ENCODE measurements at places on chromosomes 3 and 15.

GRCh38 chr3:89303701-89304100, 196.3 kb downstream of the EPHA3 start:
- no peak for DNase-seq

DNA sequence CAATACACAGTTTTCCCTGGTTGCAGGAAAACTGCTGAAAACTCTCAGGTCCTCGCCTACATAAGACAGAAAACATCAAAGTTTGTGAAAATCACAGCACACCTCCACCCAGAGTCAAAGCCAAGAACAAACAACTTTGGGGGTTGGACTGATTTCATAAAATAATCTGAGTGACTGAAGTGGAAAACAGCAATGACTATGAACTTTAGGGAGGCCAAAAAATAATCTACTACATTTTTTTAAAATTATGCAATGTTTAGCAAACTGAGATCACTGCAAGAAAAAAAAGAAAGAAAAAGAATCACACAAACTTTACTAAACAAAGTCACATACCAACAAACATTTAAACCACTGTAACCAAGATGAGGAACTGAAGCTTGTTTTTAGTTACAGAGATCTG, 15.9 kb upstream of the FOXP1 start:
- no peak for DNase-seq

GRCh38 chr15:73909651-73910050, 16.6 kb upstream of the LOXL1 start:
- no peak for DNase-seq

GRCh38 chr15:100468285-100468684, 60.5 kb downstream of the CERS3 start:
- DNase-seq: no peak

DNA sequence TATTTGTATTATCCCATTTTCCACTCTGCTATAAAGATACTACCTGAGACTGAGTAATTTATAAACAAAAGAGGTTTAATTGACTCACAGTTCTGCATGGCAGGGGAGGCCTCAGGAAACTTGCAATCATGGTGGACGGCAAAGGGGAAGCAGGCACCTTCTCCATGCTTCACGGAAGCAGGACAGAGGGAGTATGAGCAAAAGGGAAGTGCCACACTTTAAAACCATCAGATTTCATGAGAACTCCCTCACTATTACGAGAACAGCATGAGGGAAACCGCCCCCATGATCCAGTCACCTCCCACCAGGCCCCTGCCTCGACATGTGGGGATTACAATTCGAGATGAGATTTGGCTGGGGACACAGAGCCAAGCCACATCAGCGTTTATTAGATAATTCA, 172.8 kb downstream of the NR2F2 start:
- DNase-seq: no peak

- no peak for DNase-seq
These were observed 186.5 kb upstream of the PEX5L start for GRCh38 chr3:180223268-180223667.

GRCh38 chr3:15171096-15171495, 35.0 kb upstream of the CAPN7 start:
- no peak for DNase-seq

GRCh38 chr15:57442335-57442734, 66.0 kb downstream of the CGNL1 start:
- no peak for DNase-seq

DNA sequence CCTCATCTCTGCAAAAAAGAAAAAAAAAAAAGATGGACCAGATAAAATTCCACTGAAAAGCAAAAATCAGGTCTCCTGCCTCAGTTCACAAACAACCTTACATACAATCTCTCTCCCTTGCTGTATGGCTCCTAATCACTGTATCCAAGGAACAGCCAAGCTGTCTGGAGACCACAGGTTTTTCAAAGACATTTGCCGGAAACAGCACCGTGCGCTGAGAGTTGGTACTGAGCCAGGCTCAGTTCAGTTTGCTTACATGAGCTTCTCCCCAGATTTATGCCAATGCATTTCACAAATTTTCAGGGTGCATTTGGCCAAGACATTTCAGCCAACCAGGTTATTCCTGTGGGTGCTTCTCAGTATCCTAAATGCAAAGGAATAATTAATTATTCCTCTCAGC, 4.1 kb downstream of the ACP3 start:
- DNase-seq: no peak

GRCh38 chr3:107235928-107236315, 141.3 kb upstream of the CCDC54 start:
- peak; percentile 77 for DNase-seq

GRCh38 chr3:72891053-72891855, 3.4 kb downstream of the GXYLT2 start:
- no peak for DNase-seq

- DNase-seq: no peak
These were observed 1.4 kb downstream of the CNTN3 start for GRCh38 chr3:74613060-74613459.

- DNase-seq: no peak
These were observed 37.3 kb upstream of the TEX9 start for GRCh38 chr15:56327721-56328502.

DNA sequence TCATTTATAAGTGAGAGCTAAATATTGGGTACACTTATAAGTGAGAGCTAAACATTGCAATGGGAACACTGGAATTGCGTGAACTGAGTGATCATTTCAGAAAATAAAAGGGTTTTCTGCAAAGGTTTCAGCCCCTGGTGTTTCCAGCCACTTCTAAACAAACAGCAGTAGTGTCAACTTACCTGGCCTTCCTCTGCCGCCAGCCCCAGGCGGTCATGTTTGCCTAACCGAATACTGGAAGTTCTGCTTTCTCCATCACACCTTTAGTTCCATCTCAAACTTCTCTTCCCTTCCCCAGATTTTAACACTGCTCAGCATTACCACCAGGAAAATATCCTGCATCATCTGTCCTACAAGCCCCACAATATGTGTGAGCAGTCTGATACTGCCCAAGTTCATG, 58.6 kb downstream of the MRPL3 start:
- no peak for DNase-seq

DNA sequence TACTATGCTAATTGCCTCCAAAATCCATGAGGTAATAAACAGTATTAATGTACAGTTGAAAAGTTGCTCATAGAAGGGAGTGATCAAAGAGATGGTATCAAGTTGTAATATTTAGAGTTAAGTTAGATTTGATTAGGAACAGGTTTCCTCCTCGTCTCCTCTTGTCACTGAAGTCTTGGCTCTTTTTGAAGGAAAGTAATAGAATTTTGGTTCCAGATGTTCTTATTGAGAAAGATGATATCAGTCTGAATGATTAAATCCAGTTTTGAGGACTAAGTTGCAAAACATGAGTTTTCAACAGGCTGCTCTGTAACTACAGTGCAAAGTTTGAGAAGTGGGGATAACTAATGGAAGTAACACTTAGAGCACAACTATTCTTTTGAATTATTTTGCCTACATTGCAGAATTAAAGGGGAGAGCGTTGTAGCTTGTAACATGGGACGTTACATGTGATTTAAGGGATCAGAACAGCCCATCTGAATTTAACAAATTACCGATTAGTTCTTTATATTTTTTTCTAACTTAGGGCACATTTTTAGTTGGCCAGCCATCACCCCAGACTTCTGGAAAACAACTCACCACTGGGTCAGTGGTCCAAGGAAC, 48.3 kb downstream of the MAP6D1 start:
- DNase-seq: no peak

DNA sequence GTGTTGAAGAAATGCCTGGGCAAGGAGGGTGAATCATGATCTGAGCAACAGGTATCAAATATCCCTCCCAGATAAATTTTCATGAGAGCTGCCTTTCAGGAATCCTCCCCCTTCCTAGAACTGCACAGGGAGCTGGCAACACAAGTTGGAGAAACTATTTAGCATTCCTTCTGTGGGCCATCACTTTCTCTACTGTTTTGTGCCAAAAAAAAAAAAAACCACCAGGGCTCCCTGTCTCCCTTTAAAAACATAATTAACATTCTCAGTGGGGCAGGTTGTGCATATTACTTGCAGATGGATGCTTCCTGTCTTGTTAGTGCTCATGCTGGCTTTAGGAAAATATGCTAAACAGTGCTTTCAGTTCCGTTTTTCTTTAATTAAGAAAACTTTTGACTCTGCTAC, 234.9 kb upstream of the LMCD1 start:
- DNase-seq: no peak

GRCh38 chr15:91992945-91993344, 139.4 kb downstream of the SLCO3A1 start:
- DNase-seq: no peak

DNA sequence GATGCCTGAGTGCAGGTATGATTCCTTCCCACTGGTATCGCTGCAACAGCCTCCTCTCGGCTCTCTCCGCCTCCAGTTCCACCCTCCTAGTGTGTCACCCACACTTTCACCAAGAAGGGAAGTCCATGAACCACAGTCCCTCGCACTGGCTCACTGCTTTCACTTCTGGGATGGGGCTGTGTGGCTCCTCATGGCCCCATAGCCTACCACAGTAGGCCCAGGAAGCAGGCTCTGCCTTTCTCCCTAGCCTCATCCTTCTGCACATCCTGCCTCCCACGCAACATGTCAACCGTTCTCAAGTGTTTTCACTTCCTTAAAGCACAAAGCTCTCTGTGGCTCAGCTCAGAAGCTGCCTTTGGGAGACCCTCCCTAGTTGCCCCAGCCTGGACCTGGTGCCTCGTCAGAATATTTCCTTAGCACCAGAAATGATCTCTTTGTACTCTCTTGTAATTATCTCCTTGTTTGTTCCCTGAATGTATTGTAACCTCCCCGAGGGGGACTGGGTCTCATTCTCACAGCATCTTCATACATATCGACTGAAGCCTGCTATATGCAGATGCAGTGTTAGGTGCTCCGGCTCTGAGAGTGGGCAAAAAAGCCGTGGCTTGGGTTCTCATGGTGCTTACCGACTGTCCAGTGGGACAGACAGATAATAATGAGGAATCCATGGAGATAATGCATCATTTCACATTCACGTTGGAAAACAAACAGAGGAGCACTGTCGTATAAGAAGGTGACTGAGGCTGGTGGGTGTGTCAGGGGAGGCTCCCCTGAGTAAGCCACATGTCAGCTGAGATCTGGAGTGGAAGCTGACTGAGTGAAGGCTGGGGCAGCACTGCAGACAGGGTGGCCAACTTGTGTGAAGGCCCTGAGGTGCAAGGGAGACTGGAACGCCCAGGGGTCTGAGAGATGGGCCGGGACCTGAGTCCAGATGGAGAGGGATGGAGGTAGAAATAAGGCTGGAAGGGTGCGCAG, 107.1 kb downstream of the DGKG start:
- no peak for DNase-seq

DNA sequence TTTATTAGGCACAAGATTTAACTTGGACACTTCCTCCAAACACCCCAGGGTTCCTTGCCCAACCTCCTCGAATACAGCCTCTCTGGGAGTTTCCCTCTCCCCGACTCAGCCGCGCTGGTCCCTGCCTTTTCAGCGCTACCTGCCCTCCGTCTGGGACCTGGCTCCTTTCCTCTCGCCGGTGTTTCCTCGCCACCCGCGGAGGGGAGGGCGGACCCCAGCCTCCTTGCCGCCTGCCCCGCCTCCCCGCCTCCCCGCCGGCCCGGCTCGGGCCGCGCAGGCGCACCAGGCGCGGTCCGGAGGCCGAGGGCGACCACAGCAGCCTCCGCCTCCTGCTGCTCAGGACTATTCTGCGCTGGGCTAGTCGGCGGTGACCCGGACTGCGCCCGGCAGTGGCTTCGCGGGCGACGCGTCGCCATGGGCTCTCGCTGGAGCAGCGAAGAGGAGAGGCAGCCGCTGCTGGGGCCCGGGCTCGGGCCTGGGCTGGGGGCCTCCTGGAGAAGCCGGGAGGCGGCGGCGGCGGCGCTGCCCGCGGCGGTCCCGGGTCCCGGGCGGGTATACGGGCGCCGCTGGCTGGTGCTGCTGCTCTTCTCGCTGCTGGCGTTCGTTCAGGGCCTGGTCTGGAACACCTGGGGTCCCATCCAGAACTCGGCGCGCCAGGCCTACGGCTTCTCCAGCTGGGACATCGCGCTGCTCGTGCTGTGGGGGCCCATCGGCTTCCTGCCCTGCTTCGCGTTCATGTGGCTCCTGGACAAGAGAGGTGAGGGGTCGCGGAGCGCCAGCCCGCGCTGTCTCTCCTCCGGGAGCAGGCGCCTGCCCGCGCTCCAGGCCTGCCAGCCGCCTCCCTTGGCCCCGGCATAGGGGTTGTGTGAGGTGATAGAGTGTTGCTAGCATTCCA, at the start of gene SLC49A4:
SLC49A4 (plus strand) TSS at position 291 of the 895 bp plus-strand sequence; CDS start at position 415, 124 bp downstream.
- DNase-seq: no peak

- DNase-seq: no peak
These were observed 70.5 kb upstream of the SEC13 start for GRCh38 chr3:10391391-10391790.

GRCh38 chr15:98731712-98732450, 83.5 kb downstream of the IGF1R start:
- no peak for DNase-seq

DNA sequence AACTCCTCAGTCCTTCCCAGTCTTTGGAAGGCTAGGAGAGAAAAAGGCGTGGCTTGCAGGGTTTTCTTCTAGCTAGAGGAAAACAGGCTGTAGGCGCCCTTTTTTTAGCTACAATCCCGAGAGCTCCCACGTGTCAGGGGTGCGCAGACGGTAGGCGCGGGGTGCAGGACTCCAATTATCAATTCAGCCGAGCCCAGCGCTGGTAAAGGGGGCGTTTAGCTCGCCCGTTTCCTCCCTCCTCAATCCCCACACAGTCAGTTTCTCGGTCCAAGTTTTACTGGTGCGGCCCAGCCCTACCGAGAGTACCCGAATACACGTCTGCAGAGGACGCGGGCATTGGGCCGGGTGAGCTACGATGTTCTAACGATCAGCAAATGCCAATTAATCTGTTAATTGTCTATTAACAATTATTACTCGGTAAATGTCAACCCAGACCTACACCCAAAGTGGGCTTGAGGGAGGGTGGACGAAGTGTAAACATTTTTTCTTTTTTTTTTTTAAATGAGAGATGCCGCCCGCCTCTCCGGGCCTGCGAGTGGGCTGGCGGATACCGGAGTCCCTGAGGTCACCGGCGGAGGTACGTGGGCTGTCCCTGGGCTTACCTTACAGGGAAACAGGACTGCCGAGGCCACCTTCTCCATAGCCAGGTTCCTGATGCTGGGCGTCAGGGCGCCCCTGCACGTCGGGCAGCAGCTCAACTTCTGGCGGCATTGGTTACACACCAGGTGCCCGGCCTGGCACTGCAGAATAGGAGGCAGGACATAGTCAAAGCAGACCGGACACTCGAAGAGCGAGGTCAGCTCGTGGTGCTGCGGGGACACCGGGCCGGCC, 923 bp downstream of the SIAH2 start:
- DNase-seq: peak; percentile 22

- peak; percentile 72 for DNase-seq
These were observed 152.6 kb downstream of the GREM1 start for GRCh38 chr15:32870240-32871033.

- no peak for DNase-seq
These were observed 413.9 kb downstream of the RBMS3 start for GRCh38 chr3:29694783-29695182.
